NCI-H1048 (cell line): ENCODE measurements at places on chromosomes 13 and 19.

- DNase-seq: no peak
Observed at GRCh38 chr19:7348587-7349230, at the start of gene ARHGEF18. Gene ARHGEF18 (plus strand): TSS chr19:7348937. CDS start chr19:7362891, 13,954 bp downstream.

GRCh38 chr19:472005-472858 lies 11.4 kb upstream of the SHC2 start:
- DNase-seq: no peak

GRCh38 chr13:111020546-111020945 lies 94.6 kb upstream of the ARHGEF7 start:
- DNase-seq: no peak

DNA sequence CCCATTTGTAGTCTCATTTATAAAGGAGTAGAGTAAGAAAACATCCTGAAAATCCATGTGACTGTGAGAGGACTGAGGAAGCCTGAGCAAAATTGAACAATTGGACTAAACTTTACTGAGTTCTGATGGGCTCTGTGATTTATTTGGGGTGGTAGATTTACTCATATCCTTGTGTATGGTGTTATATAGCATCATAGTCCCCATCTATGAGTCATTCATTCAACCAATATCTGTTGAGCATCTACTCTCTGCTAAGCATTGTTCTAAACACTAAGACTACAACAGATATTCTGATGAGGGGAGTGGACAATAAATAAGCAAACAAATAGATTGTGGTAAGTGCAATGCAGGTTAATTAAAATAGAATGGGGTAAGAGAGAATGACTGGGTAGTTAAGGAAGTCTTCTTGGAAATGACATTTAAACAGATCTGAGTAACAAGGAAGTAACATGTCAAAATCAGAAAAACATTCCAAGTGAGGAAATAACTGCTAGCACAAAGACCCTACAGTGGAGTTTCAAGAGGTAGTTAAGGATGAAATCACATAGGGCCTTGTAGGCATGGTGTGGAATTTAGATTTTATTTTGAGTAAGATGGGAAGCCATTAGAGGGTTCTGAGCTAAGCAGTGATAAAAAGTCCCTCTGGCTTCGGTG lies 36.3 kb upstream of the MLNR start:
- no peak for DNase-seq

- no peak for DNase-seq
Observed at GRCh38 chr13:34452831-34453230, 489.2 kb upstream of the NBEA start.

GRCh38 chr19:41430922-41431321 lies 3.7 kb upstream of the B3GNT8 start:
- no peak for DNase-seq

GRCh38 chr13:46609726-46610125 lies 56.8 kb downstream of the LRCH1 start:
- no peak for DNase-seq

DNA sequence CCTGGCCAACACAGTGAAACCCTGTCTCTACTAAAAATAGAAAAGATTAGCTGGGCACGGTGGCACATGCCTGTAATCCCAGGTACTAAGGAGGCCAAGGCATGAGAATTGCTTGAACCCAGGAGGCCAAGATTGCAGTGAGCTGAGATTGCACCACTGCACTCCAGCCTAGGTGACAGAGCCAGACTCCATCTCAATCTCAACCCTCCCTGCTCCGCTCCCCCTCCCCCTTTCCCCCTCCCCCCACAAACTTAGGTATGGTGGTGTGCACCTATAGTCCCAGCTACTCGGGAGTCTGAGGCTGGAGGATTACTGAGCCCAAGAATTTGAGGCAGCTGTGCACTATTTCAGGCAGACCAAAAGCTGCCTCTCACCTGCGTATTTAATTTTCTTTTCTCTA lies 21.6 kb upstream of the RNF113B start:
- DNase-seq: no peak

GRCh38 chr13:110414931-110415330 lies 107.8 kb downstream of the COL4A2 start:
- DNase-seq: no peak

- no peak for DNase-seq
Observed at GRCh38 chr13:60370343-60370742, 26.7 kb upstream of the TDRD3 start.

- no peak for DNase-seq
Observed at GRCh38 chr13:111614613-111615012, 294.2 kb downstream of the TEX29 start.

DNA sequence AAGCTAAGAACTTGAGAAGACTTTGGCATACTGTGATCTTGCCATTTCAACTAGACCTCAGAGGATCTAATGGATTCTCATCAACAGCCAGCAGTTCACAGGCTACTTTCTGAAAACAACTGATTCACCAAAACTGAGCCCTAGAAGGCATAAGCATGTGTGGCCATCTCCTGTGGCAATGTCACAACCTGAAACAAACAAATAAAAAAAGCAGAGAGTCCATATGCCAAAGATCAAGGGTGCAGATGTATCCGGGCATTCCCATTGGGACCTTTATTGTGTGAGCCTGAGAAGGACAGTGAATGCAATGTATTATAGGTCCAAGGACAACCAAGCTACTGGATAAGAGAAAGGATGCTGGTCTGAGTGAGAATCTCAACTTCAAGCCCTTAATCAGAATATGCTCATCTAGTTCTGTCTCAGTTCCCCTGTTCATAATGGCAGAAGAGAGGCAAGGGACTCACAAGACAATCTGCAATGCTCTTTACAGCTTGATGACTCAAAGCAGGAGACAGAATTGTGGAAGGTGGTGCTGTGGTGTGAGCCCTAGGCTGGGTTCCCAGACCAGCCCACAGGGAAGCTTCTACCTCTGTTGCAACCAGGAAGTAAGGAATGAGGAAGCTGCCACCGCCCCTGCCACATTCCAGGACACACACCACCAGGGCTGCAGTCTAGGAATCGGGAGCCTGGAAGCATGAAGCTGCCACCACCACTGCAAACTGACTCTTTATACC lies 133.7 kb downstream of the RAP2A start:
- no peak for DNase-seq

GRCh38 chr13:109323338-109323737 lies 463.0 kb downstream of the IRS2 start:
- DNase-seq: no peak

DNA sequence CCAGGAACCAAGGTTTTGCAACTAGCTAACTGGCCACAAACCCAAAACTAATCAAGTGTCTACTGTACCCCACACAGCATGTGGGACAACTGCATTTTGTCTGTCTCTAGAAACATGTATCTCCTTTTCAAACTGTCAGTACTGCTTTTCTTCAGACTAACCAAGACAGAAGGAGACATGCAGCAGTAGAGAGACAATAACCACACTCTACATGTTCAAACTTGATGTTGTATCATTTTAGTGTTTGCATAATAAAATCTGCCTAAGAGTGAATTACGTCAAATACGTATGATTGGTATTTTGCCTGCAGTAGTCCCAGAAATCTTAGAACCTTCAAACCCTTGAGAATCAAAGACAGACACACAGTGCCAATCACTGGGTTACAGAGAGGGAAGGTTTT lies 22.0 kb upstream of the FREM2 start:
- no peak for DNase-seq

DNA sequence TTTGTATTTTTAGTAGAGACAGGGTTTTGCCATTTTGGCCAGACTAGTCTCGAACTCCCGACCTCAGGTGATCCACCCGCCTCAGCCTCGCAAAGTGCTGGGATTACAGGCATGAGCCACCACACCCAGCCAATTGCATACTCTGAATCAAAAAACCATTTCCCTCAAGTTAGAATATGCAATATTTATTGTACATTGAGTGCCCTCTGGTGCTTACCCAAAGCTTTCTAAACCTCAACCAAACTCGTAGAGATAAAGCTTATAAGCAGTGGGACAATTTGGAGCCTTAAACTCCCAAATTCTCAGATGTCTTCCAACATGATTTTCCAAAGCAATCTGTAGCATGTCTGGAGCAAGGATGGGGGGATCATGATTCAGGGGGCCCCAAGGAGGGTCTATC lies 22.4 kb downstream of the RFXAP start:
- no peak for DNase-seq

GRCh38 chr19:18849838-18850400 lies 18.2 kb downstream of the UPF1 start:
- DNase-seq: no peak

GRCh38 chr13:32791545-32792172 lies 205.4 kb downstream of the PDS5B start:
- DNase-seq: no peak

DNA sequence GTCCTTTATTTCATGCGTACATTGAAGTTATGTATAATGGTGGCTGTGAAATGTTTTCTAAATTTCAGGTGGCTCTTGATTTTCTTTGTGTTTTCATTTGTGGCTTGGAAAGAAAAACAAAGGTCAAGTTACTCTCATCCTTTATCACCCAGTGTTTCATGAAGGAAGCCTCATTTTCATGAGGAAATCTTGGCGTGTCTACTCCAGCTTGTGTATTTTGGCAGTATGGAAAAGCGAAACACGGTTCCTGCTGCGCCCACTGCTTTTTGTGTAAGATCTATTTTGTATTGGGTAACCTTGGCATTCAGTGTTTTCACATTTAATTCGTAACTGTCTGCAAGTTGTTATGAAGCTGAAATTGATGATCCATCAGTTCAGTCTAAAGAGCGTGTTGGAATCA lies 147.0 kb upstream of the RNF113B start:
- DNase-seq: no peak

DNA sequence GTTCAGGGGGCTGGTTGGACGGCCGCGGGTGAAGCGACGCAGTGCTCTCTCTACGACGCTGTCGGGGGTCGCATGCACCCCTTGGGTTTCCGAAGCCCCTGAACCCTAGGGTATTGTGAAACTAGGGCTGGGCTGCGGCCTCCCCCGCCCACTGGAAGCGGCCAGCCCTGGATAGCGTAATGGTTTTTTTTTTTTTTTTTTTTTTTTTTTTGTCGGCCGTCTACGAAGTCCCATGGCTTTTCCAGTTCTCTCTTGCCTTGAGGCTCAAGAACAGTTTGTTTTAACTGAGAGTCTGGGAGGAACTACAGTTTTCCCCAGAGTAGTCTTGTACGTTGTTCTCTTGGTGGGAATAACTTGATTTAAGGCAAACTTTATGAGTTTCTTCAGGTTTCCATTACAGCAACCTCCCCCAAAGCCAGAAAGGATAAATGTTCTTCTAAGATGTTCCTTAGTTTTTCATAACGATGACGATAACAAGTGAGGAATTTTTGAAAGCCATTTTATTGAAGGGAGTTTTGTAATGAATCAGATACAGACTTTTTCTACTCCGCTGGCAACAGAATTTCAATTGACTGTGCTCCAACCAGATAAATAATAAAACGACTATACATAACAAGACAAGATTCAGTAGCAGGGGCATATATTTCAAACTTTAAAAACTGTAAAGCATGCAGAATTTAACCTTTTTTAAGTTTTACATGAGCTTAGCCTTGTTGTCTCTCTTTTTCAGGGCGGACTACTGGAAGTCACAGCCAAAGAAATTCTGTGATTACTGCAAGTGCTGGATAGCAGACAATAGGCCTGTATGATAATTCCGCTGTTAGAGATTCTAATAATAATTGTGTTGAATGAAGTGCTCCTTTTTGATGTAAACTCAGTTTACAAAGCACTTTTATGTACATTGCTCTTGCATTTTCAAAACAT lies 867 bp downstream of the WBP4 start:
- DNase-seq: no peak
